Right atrium auricular region (tissue), 2 donors: ENCODE measurements at places on chromosomes 2 and 18. TPM values are rescaled to one million over a fixed set of nuclear protein-coding genes. Genes with fewer than 3 reads are reported as not detected.
A peak's percentile ranks its signal among the peaks of the same experiment; 100 is the strongest.

The SPHKAP gene
- total RNA-seq: 23.5 TPM

The COPS7B gene
- total RNA-seq: 14.9 TPM

The CCDC85A gene
- 5.0 TPM for total RNA-seq

The SCN7A gene
- total RNA-seq: 6.2 TPM

The APOB gene
- 45.3 TPM for total RNA-seq

The HOXD10 gene
- not detected for total RNA-seq

The PDE1A gene
- total RNA-seq: 10.7 TPM

The IL37 gene
- total RNA-seq: not detected

The EMX1 gene
- total RNA-seq: 0.31 TPM

DNA sequence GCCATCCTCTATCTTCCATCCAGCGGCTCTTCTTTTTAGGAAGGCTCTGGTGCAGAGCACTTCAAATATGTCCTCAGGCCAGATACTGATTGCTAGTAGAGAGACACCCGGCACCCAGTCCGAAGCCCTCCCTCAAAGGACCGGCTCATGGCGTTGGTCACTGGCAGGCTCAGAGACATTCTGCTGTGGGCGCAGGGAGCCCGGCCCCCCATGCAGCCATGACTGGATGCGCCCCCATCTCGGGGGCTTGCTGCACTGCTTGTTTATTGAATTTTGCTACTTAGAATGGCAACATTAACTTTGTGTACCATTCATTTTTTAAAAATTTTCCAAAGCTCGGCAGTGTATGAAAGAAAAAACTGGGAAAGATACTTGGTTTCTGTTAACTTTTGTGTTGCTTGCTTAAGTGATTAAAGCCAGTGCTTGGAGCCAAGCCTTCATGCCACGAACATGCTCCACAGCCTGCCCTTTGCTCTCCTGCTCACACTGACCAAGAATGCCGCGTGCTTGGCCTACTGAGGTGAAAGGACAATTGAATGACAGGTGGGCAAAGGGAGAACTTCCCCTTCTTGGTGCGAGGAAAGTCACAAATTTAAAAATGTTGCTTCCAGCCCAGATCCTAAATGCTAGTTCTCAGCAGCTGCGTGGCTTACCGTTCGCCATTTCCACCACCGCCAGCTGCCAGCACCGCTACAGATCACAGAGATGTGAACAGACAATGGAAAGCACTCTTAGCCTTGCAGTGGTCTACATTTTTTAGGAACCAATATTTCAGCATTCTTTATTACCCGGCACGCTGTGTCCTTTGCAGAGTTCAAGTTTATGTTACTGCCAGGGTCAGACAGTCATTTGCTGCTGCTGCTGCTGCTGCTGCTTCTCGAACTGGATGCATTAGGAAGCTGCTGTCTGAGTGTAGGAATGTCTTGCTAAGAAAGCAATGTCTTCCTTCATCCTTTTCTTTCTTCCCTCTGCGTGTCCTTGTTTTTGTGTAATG, 76.7 kb downstream of the FAM210A start:
- no peak for DNase-seq

- DNase-seq: no peak
Observed at GRCh38 chr18:37467002-37467662, 98.5 kb downstream of the CELF4 start.

- DNase-seq: no peak
Observed at GRCh38 chr2:11128243-11128951, 26.9 kb upstream of the SLC66A3 start.

- no peak for DNase-seq
Observed at GRCh38 chr2:234596696-234597575, 100.1 kb upstream of the ARL4C start.

DNA sequence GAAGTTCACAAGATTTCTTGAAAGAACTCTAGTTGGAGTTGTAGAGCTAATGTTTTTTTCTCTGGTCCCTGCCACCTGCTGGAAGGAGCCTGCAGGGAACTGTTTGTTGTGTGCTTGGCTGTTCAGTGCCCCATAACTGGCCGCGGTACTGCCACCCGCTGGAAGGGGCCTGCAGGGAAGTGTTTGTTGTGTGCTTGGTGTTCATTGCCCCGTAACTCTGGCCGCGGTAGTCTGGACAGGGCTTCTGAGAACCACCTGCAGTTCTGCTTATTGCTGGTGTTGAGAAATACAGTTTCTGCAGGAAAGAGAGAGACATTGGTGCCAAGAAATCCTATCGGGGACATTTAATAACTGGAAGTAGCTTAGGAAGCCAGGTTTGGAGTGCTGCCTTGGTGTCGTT, 58.1 kb downstream of the AGAP1 start:
- peak; percentile 61 for DNase-seq

DNA sequence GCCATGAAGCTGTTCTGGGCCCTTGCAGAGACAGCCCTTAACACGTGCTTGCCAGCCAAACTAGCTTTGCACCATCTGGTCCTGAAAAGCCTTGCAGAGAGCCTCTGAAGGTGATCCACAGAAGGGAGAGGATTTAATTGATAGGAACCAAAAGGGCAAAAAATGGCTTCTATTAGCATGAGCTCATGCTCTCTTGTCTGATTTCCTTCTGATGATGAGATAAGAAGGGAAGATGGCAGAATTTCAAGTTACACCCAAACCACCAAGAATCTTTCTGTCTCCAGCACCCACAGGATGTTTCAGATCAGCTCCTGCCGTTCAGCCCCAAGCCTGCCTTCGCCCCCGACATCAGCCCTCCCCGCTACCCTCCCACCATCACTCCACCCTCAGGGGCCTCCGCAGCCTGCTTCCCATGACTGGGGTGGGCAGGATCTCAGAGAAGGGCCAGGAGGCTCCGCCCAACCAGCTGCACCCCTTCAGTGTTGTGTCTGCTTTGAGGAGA, 23.4 kb upstream of the GLI2 start:
- no peak for DNase-seq

GRCh38 chr2:49123600-49123999, 30.7 kb downstream of the FSHR start:
- DNase-seq: no peak

DNA sequence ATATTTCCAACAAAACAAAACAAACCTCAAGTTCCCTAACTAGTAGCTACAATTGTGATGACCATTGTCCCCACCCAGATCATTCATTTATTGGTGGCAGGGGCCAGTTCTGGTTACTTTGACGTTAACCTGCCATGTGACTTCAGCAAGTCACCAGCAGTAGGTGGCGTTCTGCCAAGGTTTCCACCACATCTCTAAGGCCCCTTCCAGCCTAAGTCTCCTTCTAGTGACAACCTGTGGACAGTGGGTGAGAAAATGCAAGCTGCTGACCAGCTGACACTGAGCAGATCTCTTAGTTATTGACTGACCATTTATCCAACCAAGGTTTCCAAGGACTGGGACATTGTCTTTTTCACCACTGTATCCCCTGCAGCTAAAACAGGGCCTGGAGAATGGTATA, 98.4 kb downstream of the GPR39 start:
- DNase-seq: no peak

DNA sequence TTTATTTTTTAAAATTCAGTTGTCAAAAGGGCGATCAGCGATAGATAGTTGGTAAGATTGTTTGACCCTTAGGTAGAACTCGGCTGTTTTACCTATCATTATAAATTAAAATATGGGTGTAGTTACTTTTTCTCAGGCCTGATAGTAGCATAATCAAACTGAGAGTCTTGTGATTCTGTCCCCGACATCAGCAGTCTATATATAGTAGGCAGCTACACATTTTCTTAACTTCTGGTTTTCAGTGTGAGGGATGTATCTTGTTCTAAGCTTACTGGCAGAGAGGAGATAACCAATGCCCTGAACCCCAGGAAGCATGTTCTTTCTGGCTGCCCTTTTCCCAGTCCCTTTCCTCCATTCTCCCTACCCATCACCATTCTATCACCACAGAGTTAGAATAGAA, 56.6 kb downstream of the XRCC5 start:
- DNase-seq: no peak

DNA sequence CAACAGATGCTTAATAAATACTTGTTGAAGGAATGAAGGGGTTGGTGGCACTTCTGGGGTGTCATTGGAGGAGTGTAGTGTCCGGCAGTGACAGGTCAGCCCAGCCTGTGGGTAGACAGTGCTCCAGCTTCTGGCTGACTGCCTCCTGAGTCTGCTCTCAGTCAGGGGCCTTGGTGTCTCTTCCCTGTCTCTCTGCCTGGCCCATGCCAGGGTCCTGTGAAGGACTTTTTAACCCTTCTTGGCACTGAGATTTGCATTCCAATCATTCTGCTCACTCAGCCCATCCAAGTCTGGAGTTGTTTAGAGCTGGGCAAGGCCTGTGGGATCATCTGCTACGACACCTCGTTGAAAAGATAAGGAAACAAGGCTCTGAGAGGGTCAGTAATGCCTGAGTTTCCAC, 1.4 kb upstream of the KCNK3 start:
- peak; percentile 63 for DNase-seq

- DNase-seq: no peak
Observed at GRCh38 chr2:15986068-15986560, 45.8 kb downstream of the MYCN start.

- DNase-seq: no peak
Observed at GRCh38 chr2:3864943-3865865, 161.8 kb downstream of the DCDC2C start.

GRCh38 chr18:62744076-62744968, 29.0 kb downstream of the PHLPP1 start:
- no peak for DNase-seq

DNA sequence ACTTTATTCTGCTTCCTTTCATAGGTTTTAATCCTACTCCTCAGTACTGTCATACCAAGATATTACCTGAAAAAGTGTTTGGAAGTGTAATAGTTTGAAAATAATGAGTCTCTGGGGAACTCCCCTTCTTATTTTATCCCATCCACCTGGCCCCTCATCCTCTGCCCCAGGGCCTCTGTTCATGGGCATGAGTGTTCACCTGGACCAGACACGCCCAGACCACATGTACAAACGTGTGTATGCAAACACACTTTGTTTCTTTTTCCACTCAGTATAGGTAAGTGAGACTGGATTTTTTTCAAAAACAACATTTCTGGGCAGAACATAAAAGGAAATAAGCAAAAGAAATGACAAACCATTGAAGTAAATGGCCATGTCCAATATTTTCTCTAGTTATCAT, 62.1 kb upstream of the THSD7B start:
- DNase-seq: no peak

DNA sequence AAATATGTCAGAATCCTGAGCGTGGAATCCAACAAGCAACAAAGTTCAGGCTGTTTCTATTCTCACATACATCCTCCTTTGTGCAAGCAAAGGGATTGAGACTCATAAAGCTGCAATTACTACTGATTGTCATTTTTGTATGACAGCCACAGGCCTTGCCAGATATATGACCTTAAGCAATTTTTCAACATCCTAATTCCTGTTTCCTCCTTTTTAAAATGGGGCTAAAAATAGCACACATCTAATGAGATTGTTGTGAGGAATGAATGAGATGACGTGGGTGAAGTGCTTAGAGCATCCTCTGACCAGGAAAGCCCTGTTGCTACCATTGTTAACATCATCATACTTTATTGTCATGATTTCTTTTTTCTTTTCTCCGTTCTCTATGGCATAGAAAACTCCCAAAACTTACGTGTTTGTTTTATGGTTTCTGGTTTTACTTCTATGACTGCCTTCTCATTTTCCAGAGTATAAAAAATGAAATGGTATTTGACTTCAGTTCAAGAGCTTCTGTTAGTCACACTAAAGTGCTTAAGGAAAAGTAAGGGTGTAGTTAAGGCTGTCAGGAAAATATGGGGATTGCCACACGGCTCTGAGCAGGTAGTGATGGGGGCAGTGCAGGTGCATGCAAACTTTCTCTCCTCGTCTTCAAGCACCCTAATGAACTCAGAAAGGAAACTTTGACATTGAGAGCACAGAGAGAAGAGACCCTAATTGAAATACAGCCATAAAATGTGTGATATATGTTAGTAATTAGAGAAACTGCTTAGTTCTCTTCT, 590.6 kb upstream of the NETO1 start:
- no peak for DNase-seq
